ENCODE measurements at places on chromosomes 5 and 9.

DNA sequence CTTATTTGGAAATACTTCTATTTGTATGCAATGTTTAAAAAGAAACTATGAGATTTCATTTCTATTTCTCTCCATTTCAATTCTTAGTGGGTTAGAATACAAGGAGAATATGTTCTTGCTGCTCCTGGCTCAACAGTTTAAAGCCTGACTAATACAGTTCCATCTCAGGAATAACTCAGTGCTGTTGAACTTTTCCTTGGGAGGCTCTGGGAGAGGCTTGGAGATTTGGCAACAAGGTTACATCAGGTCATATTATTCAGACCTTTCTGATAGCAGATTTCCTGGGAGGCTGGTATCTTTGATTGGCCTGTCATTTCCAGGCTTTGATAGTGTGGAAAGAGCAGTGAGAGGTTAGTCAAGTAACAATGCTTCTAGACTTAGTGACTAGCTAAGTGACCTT, 481.7 kb upstream of the KLF4 start:
- DNase-seq = no peak

DNA sequence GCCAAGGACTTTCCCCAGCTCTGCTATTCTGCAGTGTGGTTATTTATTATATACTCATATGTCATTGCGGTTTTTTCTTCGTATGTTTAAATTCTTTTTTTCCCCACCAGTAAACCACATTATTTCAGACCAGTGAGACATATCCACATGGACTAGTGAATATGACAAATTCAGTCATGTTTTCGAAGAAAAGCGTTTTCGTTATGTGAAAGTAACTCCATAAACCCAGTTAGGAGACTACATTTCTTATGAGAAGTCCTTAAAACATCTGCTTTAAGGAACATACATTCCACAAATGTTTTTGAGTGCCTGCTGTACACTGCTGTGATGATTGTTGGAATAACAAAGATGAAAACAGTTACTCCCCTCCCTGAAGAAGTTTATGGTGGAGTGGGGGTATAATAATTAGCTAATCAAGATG, 591.8 kb upstream of the CLINT1 start:
- no peak for DNase-seq

DNA sequence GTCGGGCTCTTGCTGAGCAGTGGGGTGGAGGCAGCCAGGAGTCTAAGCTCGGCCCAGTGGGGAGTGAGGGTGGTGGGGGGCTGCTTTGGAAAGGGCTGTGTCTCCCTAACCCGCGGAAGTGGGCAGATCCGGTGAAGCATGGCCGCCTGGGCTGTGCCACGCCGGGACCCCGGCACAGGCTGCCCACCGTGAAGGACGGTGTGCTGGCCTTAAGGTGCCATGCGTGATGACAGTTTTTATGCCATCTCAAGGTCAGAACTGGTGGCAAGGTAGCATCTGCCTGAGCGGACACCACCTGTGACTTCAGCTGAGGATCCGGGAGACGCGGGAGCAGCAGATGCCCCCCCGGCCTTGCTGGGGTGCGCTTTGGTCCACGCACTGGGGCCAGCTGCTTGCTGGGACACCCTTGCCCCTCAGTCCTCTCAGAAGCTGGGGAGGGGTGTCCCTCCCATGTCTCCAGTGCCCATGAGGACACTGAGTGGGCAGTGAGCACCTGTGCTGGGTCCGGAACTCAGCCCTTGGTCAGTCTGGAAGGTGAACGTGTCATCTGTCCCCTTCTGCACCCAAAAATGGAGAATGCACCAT, 53.9 kb downstream of the AHRR start:
- DNase-seq = peak; percentile 3

DNA sequence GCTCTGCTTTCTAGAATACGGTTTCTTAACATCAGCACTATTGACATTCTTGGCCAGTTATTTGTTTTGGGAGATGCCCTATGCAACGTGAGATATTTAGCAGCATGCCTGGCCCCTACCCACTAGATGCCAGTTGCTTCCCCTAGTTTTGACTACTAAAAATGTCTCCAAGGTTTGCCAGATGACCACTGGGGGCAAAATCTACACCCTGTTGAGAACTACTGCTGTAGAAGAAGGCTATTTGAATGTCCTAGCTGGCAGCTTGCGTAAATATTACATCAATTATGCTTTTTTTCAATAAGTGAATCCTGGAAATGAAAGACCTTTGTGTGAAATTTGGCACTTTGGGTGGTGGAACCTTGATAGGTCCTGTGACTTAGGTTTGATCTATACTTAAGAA, 5.0 kb downstream of the NCBP1 start:
- DNase-seq = no peak

DNA sequence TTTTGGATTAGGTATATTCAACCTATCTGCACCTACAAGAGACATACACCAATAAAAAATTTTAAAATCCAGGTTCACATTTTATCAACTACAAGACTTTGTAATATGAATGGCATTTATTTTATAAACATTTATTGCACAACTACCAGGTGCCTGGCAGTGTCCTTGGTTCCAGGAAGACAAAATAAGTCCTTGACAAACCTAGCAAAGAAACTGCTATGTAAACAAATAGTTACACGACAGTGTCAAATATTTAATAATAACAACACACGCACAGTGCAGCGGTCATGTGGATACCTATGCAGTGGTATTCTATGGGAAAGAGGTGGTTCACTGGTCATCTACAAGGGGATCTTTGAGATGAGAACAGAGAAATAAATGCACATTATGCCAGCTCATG, 120.7 kb downstream of the MYO10 start:
- no peak for DNase-seq

DNA sequence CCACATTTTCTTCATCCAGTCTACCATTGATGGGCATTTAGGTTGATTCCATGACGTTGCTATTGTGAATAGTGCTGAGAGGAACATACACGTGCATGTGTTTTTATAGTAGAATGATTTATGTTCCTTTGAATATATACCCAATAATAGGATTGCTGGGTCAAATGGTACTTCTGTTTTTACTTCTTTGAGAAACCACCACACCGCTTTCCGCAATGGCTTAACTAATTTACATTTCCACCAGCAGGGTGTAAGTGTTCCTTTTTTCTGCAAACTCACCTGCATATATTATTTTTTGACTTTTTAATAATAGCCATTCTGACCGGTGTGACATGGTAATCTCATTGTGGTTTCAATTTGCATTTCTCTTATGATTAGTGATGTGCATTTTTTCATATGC, 82.2 kb upstream of the RFX3 start:
- no peak for DNase-seq

- DNase-seq = no peak
Observed at GRCh38 chr5:50727149-50727496, 60.7 kb downstream of the PARP8 start.

- DNase-seq = no peak
Observed at GRCh38 chr5:58617241-58617640, 34.4 kb downstream of the RAB3C start.

DNA sequence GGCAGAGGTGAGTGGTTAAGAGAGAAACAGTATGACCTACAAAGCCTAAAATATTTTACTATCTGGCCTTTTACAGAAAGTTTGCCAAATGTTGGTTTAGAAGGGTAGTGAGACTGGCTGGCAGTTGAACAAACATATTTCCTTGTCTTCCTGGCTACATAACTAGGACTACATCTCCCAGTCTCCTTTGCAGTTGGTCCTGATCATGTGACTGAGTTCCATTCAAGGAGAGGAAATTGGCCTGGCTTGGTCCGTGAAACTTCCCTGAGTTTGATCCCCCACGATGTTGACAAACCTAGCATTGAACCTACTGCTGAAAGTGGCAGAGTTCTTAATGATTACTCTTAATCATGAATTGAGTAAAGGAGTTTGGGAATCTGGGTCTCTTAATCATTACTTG, 280.8 kb downstream of the SLIT3 start:
- no peak for DNase-seq

GRCh38 chr9:130368631-130369103, 76.1 kb upstream of the ASS1 start:
- peak; percentile 12 for DNase-seq

GRCh38 chr9:109205526-109205925, 38.5 kb upstream of the FRRS1L start:
- no peak for DNase-seq

GRCh38 chr9:17622141-17622540, 43.3 kb downstream of the SH3GL2 start:
- DNase-seq = no peak

GRCh38 chr5:172007175-172008110, 1.0 kb upstream of the FBXW11 start:
- peak; percentile 8 for DNase-seq

DNA sequence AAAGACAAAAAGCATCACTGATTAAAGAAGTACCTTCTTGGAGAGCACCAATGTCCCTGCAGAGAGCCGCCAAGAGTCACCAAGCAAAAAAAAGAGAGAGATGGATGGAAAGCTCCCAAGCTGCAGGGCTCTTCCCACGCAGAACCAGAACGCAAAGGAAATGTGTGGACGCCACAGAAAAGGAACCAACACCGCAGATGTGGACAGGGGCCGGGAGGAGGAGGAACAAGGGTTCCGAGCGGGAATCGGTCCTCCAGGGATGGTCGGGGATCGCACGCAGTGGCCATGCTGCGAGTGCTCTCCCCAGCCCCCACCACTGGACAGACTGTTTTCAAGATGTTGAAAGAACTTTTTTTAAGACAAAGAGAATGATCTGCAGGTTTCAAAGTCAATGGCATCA, 40.2 kb upstream of the ZNF354A start:
- no peak for DNase-seq

GRCh38 chr5:113099822-113100221, 123.2 kb downstream of the DCP2 start:
- no peak for DNase-seq

DNA sequence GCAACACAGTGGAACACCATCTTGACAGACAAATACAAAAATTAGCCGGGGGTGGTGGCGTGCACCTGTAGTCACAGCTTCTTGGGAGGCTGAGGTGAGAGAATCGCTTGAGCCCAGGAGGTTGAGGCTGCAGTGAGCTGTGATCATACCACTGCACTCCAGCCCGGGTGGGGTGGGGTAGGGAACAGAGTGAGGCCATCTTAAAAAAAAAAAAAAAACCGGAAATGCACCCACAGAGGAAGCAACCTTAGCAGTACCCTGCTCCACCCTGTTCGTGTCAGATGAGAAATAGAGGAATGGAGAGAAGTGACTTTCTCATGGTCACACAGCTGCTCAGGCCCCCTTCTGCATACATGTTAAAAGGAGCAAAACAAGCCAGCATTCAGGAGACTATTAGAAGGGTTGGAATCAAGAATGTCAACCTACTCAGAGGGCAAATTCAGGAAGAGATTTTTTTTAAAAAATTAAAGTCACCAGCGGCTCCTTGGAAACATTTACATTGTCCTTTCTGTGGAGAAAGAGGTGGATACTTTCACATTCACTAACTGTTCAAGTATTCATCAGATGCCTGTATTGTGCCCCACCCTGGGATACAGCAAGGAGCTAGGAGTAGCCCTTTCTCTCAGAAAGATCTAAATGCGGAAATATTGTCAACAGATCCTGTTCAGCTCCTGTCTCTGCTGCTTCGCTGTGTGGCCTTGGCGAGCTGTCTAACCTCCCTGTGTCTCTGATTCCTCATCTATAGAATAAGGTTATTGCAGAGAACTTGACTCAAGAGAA, 41.0 kb downstream of the CYFIP2 start:
- DNase-seq = no peak

DNA sequence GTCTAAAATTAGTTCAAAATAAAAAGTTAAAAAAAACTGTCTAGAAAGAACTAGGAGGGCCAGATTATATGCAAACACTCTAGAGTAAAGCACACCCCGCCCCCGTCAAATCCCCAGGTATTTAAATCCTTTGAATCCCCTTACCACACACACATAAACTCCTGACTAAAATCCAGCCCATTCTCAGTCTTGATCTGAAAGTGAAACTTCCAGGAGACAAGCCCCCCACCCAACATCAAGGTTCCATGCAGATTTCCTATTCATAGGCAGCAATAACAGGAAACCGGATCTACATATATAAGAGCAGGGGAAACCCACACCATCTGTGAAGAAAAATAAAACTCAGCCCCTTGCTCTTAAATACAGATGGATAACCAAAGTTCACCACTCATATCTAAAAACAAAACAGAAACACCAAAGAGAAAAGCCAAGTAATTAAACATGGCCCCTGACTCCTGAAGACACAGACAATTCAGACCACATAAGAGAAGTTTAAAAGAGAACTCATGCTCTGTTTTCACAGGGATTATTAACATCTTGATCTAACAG, 42.3 kb downstream of the MARCHF3 start:
- DNase-seq = peak; percentile 25

DNA sequence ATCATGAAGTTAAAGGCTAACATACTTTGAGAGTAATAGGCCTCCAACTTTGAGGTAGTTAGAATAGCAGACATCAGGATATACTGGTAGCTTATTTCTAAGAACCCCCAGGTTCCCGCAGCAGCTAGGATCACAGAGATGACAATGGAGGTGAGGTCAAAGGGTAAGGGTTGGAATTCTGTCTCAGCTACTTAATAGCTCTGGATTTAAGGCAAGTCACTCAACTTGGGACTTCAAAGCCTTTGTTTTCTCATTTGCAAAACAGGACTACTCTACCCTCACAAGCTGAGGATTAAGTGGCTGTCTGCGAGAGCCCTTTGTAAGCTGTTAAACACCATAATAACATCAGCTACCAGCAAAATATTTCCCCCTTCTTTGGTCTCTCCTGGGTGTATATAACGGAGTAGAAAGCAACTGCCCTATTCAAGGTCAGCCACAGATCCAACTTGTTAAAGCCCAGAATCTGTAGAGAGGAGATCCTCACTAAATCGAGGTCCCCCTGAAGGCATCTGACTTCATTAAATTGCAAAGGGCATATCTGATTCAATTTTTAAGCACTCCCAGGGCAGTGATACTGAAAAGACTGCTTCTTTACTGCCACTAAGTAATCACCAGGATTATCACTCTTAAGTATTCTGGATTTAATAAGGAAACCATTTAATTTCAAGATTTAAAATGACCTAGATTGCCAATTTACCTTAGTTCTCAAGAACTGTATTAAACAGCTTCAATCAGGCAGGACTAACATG, 104.7 kb downstream of the DCP2 start:
- no peak for DNase-seq

DNA sequence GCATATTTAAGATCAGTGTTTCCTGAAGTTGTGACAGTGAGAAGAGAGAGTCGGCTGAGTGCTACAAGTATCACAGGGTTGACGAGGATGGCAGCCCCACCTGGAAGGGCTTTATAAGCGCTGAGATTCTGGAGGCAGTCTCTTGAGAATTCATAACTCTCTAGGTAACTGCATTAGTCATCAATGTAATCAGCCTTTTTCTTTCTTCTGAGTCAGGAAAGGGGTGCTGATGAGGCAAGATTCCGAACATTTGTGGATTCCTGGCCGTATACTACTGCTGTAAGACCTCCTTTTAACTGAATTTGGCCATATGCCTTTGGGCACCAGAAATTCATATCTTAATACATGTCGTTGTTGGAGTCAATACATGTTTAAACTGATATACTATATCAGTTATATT, 6.6 kb upstream of the RNF20 start:
- no peak for DNase-seq

- no peak for DNase-seq
Observed at GRCh38 chr5:22852807-22853660, at the start of gene CDH12. Gene CDH12, minus strand, starts transcription at chr5:22853344.

- DNase-seq = no peak
Observed at GRCh38 chr5:3392306-3392939, 203.2 kb upstream of the IRX1 start.

GRCh38 chr5:112355058-112355685, 63.9 kb downstream of the EPB41L4A start:
- no peak for DNase-seq
